Mucosa of gallbladder (tissue), 1 donor: ENCODE measurements at places on chromosomes 4 and X. TPM values are rescaled to one million over a fixed set of nuclear protein-coding genes. Genes with fewer than 3 reads are reported as not detected.

RTL5 gene
- 6.8 TPM for total RNA-seq

TRIM60 gene
- not detected for total RNA-seq

EVC gene
- 80.5 TPM for total RNA-seq

GLRB gene
- 2.7 TPM for total RNA-seq

PHOX2B gene
- 0.26 TPM for total RNA-seq

SUPT20HL1 gene
- 0.12 TPM for total RNA-seq

SUPT20HL2 gene
- total RNA-seq = not detected

RNF150 gene
- 20.5 TPM for total RNA-seq

SCD5 gene
- 22.9 TPM for total RNA-seq

DRD5 gene
- not detected for total RNA-seq

HPSE gene
- 5.9 TPM for total RNA-seq

SMIM31 gene
- total RNA-seq = 21.8 TPM

VSIG4 gene
- total RNA-seq = 61.5 TPM

STPG2 gene
- total RNA-seq = 2.2 TPM

RGN gene
- total RNA-seq = 7.6 TPM

DNA sequence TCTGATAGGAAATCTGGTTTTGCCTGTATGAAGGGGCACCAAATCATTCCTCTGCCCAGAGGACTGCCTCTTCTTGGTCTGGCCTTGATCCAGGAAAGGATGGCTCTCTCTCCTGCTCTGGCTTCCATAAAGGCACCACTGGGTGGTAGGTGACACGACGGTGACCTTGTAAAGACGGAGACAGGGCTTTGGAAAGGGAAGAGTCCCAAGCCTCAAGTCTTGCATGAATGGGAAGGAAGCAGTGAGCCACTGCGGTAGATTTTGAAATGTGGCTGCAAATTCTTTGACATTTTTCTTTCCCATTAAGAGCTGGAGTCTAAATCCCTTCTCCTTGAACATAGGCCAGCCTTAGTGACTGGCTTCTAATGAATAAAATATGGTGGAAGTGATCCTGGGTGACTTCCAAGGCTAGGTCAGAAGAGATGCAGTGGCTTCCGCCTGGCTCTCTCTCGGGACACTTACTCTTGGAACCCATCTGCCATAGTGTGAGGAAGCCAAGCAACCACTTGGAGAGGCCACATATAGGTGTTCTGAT is 347.4 kb downstream of the BCOR start:
- DNase-seq = no peak

DNA sequence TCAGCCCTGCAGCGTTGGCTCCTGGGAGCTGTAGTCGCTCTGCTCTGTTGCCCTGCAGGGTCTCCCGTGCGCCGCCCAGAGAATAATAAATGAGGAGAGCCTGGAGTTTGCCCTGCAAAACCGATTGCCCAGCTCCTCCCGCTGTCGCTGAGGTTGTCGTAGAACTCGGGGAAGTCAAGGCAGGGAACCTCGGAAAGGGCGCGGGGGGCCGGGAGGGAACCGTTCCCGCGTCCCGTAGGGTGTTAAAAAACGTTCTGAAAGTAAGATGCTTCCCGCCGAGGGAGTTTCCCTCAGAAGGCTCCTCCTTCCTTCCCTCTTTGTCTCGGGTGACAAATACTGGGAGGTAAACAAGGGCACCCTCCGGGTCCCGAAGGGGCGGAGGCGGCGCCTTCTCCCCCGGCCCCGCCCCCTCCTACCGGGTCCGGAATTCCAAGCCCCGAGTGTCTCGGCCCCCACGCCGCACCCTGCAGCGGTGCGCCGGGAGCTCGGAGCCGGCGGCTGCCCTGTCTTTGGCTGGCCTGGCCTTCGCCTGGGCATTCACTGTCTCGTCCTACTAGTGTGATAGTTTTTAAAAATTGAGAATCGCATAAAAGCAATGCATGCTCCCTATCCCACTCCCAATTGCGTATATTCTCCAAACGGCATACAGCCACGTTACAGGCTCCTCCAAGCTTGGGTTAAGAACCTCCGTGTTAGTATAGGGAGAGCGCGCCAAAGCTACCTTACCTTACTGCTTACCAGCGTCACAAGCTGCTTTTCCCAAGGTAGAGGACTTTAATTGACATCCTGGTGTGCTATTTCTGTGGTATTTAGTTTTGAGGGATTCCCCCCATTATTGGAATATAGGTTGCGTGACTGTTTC is 964 bp upstream of the HMGB2 start:
- DNase-seq = peak; percentile 46

- DNase-seq = no peak
Measured at GRCh38 chr4:153480704-153481103, 14.5 kb downstream of the TMEM131L start.

DNA sequence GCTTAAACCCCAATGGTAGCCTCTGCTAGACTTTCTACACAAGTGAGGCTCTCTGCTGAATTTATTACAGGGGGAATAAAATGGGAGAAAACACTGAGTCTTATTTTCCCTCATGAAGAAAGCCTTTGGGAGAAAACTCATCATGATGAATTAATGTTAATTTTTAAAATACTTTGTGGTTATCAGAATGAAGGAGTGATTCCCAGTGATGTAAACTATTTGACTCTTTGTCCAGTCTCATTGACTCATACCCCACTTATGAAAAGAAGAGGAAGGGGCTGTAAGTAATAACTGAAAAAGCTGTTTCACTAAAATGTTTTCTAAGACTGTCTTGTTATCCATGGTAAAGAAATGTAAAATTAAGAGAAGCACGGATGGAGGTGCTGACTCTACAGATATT is 208.8 kb downstream of the GRIA3 start:
- DNase-seq = no peak

DNA sequence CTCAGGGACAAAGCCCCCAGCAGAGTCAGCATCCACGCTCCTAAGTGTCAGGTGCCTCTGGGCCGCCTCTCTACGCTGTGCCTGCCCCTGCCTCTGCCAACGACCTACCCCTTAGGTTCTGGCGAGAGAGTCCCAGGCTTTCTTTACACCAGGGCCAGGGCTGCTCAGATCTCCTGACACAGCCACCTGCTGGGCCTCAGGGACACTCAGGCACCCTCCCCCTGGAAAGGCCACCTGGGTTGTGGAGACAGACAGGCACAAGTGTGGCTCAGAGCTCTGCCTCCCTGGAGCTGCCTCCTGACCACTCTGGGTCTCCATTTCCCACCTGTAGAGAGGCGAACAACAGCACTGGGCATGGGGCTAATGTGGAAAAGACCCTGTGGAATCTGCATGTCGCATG is 90.0 kb upstream of the ADRA2C start:
- no peak for DNase-seq

- no peak for DNase-seq
Measured at GRCh38 chrX:101682723-101683122, 23.1 kb upstream of the ARMCX2 start.

- no peak for DNase-seq
Measured at GRCh38 chr4:2449511-2450392, 19.2 kb upstream of the RNF4 start.

GRCh38 chr4:161329852-161330251 is 833.9 kb downstream of the FSTL5 start:
- DNase-seq = no peak

DNA sequence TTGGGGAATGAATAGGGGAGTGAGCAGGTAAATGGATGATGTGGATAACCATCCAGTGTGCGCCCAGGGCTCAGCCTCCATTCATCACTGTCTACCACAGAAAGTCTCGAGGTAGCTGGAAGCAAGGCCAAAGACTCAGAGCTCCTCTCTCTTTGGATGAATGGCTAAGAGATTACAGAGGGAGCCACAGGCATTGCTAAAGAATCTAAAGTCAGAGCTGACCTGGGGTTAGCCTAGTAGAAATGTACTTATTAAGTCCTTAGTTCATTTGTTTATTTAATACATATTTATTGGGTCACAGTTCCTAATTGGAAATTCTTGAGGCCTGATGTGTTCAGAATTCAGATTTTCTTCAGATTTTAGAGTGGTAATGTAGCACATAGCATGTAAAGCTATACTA is 88.7 kb upstream of the HPF1 start:
- no peak for DNase-seq

DNA sequence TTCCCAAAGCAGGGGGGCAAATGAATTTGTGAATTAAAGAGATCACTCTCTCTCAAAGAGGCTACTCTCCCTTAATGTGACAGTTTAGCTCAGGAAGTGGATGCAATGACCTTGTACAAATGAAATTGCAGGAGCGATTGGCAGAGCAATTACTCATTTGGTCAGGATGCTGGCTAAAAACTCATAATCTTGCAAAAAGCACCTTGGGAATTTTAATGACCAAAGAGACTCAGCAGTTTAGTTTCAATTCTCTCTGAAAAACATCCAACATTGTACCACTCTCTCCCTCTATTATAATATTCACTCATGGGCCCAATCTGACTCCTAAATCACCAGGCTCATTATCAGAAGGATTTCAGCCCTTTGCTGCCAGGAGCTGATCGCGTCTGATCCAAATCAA is 26.1 kb downstream of the PDGFC start:
- DNase-seq = no peak

GRCh38 chrX:72712094-72712755 is 1.9 kb downstream of the PHKA1 start:
- no peak for DNase-seq

DNA sequence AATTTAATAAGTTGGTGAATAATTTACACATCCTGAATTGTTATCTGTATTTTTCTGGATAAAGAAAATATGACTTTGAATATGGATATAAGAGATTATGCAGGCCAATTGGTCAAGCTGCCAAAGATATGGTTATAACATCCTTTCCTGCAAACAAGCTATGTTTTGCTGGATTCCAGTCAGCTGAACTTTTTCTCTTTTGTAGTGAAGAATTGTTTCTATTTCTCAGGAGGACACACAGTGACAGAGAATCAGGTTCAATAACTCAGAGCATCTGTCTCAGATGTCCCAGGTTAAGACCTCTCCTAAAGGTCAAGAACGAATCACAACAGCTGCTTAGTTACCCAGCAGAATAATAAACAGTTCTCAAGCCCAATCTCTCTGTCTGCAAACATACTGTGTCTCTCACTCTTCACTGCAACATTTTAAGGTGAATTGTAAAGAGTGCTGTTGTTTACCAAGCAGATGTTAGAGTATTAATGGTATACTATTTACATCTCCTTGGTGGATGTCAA is 189.5 kb upstream of the ANKRD50 start:
- DNase-seq = no peak

DNA sequence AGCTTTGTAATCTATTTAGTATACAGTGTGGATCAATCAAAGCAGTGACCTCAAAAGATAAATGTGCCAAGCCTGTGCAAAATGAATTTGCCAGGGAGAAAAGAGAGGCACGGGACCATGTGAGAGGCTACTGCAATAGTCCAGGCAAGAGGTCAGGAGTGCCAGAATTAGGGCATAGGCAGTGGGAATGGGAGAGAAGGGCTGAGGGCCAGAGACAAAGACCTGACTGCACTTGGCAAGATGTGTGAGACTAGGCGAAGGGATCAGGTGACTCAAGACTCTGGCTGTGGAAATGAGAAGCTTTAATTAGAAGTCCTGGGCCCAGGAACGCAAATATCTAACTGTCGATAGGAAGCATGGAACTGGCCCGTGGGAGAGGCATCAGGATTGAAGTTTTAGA is 168.1 kb downstream of the DHX15 start:
- DNase-seq = no peak

GRCh38 chr4:151771664-151772063 is 10.9 kb upstream of the GATB start:
- DNase-seq = no peak
